ENCODE measurements at places on chromosomes 3 and 15.

DNA sequence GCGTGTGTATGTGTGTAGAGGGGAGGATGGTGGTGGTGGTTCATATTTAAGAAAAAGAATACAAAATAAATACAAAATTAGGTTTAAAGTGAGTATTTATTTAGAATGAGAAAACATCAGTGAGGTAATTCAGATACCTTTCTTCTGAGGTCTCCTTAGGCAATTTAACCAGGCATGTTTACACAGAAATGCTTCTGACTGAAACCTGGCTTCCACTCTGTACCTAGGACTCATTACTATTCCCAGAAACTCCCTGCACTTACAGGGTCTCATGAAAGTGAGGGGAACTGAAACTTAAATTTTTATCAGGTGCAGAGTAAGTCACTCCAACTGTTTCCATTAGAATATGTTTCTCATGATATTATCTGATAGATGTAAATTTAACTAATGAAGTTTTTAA is 10.3 kb upstream of the DIPK2A start:
- no peak for DNase-seq

DNA sequence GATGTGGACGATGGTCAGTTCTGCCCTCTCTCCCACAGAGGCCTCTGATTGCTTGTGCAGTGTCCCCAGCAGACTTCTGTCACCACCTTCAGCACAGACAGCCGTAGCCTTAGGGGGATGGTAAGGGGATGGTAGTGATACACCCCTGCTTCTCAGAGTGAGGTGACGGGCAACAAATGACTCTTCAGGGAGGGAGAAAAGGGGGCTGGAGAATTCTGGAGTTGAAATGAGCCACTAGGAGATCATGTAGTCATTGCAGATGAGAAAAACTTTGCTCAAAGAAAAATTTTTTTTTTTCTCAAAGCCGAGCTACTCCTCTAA is 29.6 kb upstream of the TIMP4 start:
- DNase-seq, result no peak

DNA sequence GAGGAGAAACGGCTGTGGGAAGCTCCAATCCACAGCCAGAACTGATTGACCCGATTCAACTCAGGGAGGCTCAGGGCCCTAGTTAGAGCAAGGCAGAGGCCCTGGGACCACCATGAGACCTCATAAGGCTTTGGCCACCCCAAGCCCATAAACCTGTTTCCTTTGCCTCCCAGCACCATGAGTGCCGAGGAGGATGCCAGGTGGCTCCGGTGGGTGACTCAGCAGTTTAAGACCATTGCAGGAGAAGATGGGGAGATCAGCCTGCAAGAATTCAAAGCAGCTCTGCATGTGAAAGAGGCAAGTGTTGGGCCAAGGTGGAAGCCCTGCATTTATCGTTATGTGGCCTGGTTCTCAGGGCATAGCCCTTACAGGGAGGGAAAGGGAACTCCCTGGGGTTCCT is 11.9 kb downstream of the NOX5 start:
- peak; percentile 20 for DNase-seq

DNA sequence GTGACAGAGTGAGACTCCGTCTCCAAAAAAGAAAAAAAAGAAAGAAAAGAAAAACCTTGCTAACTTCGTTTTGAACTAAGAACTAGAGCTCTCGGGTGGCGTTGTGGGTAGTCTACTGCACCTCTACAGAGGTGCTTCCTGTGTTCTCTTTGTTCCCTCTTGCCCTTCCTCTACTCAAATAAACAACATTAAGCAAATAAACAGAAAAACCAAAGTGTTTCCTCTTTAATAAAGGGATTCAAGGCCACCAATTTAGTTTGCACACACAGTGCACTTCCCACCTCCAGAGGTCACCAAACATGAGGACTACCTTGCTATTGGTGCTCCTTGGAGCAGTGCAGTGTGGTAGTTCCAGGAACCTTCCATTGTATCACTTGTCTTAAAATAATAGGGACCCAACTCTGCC is 354.2 kb upstream of the TBL1XR1 start:
- DNase-seq, result no peak

DNA sequence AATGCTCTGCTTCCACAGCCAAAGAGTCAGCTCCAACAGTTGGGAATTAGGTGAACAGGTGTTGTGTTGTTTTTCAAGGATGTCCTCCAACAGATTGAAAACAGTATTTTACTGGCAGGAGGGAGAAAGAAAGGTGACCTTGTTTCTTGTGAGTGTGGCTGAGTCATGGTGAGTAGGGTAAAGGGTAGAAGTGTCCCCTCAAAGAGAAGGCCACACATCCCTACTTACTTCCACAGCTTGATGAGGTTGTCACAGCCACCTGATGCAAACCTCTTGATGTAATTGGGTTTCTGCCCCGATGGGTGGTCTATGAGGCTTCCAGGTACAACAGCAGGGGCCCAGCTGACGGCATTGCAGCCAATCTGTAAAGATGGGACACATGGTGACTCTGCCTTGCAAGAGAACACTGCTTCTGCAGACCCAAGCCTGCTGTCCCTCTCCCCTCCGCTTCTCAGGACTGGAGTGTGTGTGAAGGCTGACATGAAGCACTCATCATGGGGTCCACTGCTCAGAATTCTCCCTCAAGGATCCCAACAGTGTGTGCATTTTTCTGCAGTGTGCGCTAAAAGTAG is 12.7 kb upstream of the GHRL start:
- no peak for DNase-seq
